ENCODE measurements at places on chromosomes 5 and 9.

- no peak for DNase-seq
Measured at GRCh38 chr5:173735184-173735583, 118.7 kb upstream of the BOD1 start.

DNA sequence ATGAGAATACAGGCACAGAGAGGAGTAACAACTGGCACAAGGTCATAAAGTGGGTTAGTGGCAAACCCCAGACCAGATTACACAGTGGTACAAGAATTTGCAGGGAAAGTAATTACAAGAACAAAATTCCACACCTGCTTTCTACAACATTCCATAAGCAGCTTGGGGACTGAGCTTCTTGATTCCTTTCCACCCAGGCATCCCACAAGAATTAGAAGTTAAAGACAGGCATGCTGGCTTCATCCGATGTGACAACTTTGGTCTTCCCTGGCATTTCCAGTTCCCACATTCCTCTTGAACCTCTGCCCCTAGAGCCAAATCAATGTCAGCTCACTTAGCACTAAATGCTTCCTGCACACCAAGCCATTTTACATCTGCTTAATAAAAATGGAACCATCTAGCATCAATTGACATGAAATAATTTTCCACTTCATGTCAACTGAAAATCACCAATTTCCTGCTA is 435.8 kb upstream of the PAPPA start:
- no peak for DNase-seq

DNA sequence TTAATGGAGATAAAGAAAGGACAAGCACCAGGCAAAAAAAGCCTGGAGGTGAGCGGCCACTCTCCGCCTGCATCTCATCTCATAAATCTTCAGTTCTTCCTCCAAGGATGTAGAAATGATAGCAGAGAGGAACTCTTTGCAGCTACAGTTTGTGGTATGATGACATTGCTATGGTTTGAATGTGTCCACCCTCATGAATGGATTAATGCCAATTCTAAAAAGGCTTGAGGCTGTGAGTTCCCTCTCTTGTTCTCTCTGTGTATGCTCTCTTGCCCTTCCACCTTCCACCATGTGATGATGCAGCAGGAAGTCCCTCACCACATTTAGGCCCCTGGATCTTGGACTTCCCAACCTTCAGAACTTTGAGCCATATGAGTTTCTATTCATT is 126.4 kb downstream of the SPOCK1 start:
- DNase-seq: no peak

GRCh38 chr5:55599148-55600050 is 64.6 kb upstream of the PLPP1 start:
- no peak for DNase-seq

DNA sequence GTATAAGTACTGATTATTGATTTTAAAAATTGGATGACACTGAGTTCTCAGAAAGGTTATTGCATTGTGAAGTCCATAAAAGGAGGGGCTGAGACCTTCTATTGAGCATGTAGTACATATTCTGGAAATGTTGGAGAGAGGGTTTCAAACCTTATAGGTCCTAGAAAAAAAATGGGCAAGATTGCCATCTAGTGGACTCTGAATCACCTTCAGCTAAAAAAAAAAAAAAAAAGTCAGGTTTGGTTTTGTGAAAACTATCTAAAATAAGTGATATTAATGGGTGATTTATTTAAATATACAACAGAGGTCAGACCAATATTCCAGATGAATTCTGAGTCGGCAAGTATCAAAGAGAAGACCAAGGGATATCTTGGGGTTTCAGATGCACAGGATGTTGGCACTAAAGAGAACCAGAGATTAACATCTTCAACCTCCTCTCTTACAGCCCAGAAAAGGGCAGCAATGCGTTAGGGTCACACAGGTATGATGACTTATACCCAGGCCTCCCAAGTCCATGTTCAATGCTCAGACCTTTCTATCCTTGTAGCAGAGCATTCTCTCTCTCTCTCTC is 109.8 kb upstream of the NMUR2 start:
- no peak for DNase-seq

GRCh38 chr9:38182321-38182720 is 113.3 kb upstream of the SHB start:
- no peak for DNase-seq

DNA sequence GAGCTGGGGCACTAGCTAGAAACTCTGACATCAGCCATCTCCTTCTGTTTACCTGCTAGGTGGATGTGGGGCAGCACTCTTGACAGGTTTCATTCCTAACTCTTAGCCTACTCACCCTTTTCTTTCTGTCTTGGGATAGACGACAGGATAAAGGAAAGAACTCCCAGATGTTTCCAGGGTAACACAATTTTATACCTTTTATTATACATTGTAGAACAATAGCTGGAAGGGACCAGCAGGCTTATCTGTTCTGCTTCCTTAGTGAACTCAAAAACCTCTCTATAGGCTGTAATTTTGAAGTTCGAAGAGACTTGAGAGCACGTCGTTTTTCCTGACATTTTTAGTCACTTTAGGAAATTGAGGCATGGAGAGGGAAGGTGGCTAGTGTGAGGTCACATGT is 13.2 kb downstream of the SPTAN1 start:
- no peak for DNase-seq

DNA sequence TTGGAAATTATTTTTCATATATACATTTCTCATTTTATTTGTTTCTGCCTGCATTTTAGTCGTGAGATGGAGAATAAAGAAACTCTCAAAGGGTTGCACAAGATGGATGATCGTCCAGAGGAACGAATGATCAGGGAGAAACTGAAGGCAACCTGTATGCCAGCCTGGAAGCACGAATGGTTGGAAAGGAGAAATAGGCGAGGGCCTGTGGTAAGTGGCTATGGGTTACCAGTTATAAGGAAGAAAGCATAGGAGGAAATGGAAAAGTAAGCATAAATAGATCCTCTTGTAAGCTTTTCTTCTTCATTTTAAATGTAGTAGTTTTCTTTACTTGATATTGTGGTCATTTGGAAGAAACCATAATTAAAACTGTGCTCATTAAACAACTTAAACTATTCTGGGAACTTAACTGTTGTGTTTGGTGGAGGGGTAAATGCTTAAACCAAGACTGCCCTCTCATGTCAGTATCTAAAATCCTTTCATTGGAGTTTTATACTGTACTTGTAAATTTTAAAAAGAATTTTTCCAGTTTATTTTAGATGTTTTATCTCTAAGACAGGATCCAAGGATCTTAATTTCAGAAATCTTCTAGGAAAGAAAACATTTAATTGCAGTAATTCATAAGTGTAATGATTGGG is 41.3 kb downstream of the MAP3K1 start:
- DNase-seq: no peak

DNA sequence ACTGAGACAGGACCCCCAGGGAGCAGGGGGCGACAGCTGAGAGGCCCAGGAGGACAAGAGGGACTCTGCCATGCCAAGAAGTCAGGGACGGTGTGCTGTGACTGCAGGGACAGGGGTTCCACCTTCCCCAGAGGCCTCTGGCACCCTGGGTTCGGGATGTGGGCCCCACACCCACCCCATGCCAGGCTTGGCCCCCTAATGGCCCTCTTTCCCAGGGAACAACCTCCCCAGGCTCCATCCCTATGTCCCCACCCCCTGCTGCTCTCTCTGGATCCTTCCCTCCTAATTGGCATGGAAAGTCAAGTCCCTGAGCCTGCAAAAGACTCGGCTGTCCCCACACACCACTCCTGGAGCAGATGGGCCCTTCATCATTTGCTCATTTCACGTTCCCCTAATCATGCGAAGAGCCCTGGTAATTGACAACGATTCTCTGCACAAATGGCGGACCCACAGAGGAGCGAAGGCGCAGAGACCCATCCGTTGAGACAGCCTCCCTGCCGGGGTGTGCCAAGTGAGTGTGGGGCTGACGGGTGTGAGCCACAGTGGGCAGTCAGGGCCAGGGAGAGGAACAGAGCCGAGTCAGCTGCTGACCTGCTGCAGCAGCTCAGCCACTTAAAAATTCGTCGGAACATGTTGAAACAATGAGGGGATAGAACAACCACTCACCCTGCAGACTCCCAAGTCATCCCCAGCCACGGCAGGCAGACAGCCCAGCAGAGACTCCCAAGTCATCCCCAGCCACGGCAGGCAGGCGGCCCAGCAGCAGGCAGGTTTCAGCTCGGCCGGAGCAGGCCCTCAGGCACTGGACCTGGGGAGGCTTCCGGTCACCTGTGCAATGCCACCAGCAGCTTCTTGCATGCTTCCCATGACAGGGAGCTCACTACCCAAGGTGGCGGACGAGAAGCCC is 109.0 kb downstream of the VAV2 start:
- DNase-seq: no peak

- DNase-seq: no peak
Measured at GRCh38 chr9:89432986-89433530, 64.9 kb downstream of the SEMA4D start.

DNA sequence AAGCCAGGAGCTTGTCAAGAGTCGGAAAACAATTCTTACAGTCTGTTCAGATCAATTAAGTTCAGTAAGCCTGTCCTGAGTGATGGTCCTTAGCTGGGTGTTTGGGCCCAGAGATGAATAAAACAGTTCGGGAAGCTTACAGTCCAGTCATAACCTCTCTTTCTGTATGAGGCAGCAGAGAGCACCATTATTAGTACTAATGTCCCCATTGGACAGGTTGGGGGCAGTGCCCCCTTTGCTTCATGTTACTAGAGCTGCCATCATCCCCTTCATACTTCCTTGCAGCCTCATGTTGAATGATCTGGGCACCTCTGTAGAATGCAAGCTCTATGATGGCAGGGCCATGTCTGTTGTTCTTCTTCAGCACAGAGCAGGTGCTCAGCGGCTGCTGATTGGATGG is 9.8 kb downstream of the DOCK2 start:
- no peak for DNase-seq

GRCh38 chr9:129405827-129406213 is 215.1 kb downstream of the C9orf50 start:
- no peak for DNase-seq

DNA sequence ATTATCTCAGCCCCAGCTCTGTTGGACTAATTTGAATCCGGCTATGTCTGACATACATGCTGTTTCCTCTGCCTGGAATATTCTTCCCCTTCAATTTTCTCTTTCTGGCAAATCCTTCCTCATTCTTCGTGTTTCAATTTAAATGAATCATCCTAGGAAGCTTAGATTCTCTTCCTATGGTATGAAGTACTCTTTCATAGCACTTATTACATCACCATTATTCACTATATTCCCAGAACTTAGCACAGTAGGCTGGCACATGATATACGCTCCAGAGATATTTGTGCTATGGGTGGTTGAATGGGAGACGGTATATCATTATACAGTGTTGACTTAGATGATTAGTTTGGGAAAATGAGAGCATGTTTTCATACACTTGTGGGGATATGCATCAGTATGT is 91.0 kb upstream of the JAK2 start:
- DNase-seq: no peak

- no peak for DNase-seq
Measured at GRCh38 chr5:161676103-161676502, 9.4 kb upstream of the GABRA6 start.

DNA sequence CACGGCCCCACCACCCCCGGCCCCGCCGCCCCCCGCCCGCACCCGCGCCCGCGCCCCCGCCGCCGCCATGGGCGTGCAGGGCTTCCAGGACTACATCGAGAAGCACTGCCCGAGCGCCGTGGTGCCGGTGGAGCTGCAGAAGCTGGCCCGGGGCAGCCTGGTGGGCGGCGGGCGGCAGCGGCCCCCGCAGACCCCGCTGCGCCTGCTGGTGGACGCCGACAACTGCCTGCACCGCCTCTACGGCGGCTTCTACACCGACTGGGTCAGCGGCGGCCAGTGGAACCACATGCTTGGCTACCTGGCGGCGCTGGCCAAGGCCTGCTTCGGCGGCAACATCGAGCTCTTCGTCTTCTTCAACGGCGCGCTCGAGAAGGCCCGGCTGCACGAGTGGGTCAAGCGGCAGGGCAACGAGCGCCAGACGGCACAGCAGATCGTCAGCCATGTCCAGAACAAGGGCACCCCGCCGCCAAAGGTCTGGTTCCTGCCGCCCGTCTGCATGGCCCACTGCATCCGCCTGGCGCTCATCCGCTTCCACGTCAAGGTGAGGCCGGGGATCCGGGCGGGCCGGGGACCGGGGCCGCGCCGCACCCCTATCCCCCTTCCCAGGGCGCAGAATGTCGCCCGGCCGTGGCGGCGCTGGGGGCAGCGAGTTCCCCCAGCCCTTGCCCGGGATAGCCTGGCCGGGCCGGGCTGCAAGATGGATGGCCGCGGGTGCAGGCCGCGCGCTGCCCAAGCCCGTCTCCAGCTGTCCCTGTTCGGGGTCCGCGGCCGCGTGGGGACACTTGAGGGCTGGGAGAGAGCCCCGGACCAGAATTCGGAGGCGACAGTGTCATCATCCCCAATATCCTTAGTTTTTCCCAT is 594 bp downstream of the FAM120A start:
- DNase-seq: peak; percentile 26

GRCh38 chr5:143118222-143118621 is 285.3 kb downstream of the NR3C1 start:
- no peak for DNase-seq

DNA sequence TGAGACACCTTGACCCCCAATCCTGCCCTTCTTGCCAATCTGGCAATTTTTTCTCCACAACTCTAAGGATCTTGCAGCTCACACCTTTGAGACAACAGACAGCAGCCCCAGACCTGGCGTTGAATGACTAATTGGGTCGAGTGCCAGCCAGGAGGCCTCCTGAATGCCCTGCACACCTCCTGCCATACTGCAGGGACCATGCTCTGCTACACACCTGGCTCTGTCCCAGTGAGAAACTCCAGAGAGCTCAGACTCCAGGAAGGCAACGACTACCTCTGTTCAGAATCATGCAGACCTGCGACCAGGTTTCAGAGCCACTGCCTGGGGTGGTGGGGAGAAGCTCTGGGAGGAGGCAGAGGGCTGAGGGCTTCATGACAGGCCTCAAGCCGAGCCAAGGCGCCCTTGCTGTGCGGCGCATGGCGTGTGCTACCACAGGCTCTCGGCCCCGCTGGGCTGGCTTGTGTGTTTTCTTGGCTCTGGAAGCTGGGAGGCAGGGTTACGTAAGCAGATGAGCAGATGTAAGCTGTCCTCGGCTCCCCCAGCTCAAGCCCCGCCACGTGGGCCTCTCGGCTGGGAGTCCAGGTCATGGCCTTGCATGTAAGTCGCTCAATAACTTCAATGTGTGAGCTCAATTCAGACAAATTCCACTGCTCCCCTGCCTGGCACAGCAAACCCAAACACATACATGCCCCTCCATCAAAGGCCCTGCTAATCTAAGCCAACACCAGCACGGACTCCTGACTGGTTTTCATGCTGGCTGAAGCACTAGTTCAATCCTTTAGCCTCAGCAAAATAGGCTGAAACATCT is 27.5 kb downstream of the B4GALT1 start:
- DNase-seq: no peak
